CD4-positive, alpha-beta T cell treated with Interleukin-2 at 100 ng/mL for 4 hours (primary cell): ENCODE measurements at places on chromosomes 6 and 20.

DNA sequence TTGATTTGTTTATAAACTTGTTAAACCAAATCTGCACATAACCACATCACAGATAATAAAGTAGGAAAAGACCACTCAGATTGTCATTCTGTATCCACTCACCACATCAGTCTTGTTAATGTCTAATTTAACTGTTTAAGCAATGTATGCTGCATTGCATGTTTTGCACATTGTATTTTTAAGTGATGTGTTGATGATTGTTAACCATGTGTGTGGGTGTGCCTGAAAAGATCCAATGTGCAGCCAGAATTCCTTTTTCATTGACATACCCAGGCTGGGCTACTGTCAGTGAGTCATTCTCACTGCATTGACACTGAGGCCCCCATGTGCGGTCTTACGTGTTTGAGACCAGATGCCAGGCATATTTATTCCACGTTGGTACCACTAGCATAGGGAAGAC lies 167.3 kb downstream of the TRMT11 start:
- DNase-seq = no peak

- DNase-seq = no peak
Observed at GRCh38 chr6:144143106-144143505, 7.2 kb upstream of the STX11 start.

DNA sequence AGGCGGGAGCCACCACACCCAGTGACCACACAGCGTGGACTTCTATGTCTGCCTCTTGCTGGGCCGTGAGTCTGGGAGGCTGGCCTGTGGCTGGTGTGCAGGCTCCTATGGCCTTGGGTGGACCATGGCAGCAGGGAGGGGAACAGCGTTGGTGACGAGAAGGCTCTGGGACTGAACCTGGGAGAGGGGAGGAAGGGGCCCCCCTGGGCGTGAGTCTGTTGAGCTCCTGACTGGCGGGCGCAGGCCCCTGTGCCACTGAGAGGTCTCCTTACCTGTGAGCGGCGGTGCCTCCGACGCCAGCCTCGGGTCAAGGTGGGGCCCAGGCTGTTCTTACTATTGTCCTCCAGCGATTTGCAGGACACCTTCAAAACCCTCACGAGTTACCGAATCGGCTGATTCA lies 12.8 kb upstream of the HELZ2 start:
- DNase-seq = no peak

DNA sequence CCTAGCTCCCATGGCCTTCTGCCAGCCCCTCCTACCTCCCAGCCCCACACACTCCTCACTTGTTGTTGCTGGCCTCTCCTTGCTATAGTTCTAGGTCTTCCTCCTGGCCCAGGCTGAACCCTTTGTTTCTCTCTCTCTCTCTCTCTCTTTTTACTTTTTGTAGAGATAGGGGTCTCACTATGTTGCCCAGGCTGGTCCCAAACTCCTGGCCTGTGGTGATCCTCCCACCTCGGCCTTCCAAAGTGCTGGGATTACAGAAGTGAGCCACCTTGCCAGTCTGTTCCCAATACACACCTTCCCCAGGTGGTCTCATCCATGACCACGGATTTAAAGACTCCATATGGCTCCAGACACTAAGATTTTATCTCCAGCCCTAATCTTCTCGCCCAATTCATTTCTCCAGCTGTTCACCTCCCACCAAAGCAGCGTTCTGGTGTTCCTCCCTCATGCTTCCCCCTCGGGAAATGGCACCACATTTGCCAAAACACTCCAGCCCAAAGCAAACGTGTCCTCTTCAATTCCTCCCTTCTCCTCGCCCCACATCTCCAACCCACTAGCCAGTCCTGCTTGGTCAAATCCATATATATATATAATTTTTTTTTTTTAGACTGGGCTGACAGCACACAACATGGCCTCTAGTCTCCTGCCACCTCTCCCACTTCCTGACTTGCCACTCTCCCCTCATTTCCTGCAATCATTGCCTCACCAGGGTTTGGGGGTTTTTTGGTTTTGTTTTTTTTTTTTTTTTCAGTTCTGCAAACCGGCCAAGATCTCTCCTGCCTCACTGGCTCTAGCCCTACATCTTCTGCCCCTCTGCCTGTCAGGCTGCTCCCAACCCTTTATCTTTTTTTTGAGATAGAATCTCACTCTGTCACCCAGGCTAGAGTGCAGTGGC lies 104.4 kb downstream of the NCR2 start:
- peak; percentile 21 for DNase-seq

DNA sequence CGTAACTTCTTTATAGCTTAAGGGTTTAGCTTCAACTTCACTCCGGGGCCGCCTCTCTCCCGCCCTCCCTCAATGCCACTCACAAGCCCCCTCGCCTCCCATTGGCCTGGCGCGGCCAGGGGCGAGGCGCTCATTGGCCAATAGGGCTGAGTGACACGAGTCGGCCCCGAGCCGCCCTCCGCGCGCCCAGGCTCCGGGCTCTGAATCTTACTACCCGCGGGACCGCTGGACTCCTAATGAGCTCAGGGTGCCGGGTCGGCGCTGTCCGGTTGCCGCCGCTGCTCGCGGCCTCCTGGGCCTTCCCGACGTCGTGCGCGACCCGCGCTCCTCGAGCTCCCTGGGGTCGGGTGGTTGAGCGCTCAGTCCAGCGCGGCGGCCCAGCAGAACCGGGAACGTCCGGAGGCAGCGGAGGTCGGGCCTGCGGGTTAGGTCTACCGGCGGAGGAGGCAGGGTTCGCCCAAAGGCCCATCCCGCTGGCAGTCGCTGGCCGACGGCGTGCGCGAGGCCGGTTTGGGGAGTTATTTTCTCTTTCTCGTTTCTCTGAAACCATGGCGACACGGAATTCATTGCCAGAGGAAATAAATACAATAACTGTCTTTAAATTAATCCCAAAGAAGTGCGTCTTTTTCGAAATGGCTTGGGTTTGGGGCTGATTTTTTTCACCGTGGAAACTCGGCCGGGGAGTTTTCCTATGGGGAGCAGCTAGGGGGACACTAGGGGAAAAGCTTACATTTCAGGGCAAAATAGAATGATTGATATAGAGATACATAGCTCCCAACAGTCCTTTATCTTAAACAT lies at the start of gene SIM1:
Gene SIM1, minus strand, starts transcription at position 19 of the 798 bp plus-strand sequence. CDS start 1,453 bp downstream, outside the sequence.
- DNase-seq = no peak

DNA sequence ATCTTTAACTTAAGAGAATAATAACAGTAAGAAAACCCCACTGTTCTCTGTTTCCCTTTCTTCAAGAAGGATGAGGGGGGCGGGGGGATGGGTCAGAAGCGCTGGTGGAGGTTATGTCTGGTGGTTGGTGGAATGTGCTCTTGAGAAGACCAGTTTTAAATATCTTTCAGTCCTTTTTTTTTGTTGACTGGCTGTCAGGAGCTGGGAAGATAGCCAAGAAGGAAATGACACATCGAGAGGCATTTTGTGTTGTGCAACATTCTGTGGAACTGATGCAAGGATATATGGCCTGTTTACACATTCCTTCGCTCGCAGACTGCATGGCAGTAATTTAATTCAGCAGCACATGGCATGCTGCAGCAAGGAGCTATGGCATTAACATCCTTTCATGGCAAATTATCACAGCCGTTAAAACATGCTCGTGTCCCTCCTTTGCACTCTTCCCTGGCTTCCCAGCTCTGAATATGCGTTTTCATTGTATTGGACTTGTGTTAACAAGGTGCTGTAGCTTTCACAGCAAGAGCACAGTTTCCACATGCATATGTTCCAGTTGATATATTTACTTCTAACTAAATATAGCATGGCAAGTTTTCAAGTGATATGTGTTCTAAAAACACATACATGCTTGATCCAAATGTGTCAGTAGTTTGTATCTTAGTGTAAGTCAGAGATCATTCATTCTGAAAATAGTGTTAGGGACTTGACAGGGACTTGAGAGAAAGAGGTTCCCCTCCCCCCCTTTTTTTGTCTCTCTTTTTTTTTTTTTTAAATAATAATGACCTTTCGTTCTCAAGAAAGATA lies 68.2 kb upstream of the SUPT3H start:
- peak; percentile 40 for DNase-seq

GRCh38 chr6:56616967-56617366 lies 25.7 kb downstream of the DST start:
- no peak for DNase-seq

DNA sequence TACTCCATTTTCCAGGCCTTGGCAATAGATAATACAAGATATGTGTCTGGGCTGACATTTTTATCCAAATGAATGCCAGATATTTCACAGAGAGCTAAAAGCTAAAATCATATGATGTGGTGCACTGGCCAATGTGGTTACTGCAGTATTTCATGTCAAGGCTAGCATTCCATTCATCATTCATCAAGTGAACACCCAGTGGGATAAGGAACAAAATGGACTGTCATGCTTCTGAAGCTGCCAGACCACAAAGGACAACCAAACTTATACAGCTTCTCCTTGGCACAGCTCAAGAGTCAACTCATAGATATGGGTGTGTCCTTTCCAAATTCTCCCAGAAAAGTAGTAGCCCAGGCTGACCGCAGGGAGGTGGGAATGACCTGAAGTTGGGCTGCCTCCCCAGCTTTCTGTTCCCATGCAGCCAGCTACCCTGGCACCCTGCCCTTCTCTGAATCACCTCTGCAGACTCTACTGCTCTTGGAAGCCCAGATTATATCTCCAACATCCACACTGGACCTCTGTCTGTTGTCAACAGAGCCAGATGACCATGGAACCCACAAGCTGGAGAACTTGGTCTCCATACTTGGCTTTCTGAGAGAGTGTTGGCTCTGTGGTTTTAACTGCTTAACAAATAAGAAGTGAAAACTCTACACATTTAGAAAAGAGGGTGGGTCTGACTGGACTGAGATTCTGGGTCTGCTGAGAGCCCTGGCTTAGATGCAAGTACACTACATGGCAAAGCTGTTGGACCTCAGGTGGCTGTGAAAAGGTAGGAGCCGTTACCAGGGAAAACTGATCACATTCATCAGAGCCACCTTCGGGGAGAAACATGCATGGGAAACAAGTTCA lies 122.8 kb downstream of the ALDH8A1 start:
- DNase-seq = no peak

GRCh38 chr20:38192323-38192885 lies 27.3 kb upstream of the TGM2 start:
- DNase-seq = no peak

- no peak for DNase-seq
Observed at GRCh38 chr6:163533443-163533842, 118.9 kb downstream of the QKI start.

DNA sequence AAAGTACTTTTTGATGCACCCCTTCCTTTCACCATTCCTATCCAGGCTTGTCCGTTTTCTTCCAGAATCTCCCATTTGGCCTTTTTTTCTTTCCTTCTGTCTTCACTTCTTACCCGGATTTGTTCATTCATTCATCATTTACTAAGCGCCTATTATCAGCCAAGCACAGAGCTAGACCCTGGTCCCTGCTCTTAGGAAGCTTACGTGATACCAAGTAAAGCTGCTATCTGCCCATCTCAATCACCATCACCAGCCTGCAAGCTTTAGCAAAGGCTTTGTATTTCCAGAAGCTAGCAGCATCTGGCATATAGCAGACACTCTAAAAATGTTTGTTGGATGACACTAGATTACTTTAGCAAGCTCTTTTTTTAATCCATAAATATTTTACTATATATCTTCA lies 4.8 kb downstream of the NDRG3 start:
- DNase-seq = no peak

GRCh38 chr6:10999994-11000393 lies 44.1 kb downstream of the ELOVL2 start:
- DNase-seq = no peak

DNA sequence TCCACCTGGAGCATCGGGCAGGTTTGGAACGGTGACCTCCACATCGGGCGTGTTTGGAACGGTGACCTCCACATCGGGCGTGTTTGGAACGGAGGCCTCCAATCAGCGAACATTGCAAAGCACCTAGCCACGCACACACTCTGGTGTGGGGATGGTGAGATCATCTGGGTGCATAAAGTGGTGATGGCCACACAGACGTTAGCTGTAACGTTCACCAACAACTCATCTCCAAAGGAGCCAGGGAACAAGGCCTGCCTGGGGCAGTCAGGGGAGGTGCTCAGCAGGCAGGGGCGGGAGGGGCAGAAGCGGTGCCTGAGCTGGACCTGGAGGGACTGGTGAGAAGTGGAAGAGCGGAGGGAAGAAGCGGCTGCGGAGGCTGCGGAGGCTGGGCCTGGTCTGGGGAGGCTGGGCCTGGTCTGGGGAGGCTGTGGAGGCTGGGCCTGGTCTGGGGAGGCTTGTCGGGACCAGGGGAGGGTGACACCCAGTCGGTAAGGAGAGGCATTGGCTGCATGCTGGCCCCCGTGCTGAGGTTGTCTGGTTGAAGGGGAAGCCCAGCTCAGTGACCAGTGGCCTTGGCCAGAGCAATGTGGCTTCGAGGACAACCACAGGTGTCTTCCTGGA lies 89.9 kb downstream of the PSMB1 start:
- DNase-seq = no peak

DNA sequence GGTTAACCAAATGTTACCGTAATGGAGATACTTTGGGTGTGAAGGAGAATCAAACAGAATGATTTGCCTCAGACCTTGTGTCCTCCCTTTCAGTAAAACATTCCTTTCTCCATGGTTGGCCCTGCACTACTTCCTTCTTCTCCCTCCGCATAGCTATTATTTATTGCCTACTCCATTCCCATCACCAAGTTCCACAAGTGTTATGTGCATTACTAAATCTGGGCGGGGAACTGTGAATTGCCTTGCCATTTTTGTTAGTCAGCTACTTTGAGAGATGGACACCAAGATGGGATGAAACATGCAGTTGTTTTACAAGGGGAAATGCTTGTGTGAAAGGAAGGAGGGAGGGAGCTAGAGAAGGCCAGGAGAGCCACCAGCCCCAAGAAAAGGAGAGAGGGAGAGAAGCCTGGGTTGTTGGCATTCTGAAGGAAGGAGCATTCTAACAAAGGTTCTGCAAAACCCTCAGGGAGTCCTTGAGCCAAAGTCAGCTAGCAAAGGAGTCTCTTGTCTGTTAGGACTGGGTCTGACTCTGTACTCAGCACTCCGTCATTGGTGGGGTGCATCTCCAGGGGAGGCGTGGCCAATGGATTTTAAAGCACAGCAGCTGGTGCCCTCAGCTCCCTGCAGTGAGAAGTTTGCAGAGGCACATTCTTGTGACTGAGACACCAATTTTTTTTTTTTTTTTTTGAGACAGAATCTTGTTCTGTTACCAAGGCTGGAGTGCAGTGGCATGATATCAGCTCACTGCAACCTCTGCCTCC lies 83.6 kb upstream of the CHD6 start:
- no peak for DNase-seq

- no peak for DNase-seq
Observed at GRCh38 chr6:102075539-102075938, 682.0 kb downstream of the GRIK2 start.

- peak; percentile 3 for DNase-seq
Observed at GRCh38 chr6:157186785-157187181, 136.5 kb downstream of the TMEM242 start.

GRCh38 chr6:37233541-37233940 lies 24.0 kb upstream of the TBC1D22B start:
- DNase-seq = no peak

DNA sequence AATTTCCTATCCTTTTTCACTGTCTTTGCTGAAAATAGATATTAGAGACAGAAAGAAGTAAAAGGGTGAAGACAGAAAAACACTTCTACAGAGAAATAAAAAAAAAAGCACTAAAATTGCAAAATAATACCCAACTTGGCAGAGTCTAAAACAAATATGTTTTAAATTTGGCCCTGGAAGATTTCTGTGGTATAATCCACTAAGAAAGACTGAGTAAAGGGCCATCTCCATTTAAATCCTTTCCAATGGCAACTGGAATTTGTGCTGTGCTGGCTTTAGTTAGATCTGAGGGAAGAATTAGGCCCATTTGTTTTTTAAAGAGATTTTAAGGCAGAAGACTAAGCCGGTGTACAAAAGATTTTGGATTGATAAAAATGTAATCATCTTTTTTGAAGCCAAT lies 321.2 kb downstream of the GJA1 start:
- no peak for DNase-seq
